Spinal cord (tissue), 10 donors: ENCODE measurements at places on chromosomes 3 and 15.

DNA sequence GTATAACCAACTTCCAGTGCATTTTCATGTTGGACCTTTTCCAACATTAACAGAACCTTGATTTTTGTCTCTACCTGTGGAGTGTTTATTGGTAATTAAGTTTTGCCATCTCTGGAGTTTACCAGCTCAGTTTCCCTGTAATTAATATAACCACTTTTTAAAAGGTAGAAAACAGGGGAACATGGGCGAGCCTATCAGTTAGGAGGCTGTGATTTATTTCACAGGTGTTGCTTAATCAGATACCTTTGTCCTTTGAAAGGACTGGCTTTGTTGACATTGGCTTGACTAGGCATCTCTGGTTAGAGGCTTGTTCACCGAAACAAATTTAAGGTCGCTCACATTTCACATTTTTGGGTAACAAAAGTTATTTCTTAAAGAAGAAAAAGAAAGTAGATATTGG is 622 bp downstream of the NAALADL2 start:
- no peak for DNase-seq

DNA sequence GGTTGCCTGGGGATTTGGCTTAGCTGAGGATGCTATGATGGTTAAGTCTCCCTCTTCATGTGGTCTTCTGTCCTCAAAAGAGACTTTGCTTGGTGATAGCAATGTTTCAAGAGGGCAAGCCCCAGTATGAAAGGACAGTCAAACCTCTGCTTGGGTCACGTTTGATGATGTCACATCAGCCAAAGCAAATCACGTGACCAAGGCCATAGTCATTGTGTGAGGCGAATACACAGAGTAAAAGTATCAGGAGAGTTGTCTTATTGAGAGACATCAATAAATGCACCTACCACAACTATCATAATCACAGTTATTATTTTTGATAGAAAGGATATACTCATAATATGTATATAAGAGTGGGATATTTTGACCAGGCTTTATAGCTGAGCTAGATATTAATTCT is 243.0 kb downstream of the EPHA6 start:
- DNase-seq: no peak

DNA sequence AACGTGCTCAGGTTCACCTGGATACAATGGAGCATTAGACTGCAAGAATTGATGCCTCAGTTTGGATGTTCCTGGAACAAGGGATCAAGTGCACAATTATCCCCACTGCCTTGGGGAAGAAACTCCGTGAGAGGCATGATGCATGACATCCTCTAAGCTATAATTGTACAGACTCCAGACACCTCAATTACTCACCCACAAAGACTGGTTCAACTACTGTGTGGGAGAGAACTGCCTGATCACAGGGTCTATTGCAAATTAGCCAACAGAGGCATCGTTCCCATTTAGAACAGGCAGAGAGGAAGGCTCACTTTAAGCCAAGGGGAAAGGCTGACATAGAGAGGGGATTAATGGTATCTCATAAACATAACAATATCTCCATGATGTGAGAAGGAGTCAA is 43.5 kb downstream of the ARRDC4 start:
- DNase-seq: no peak

- DNase-seq: no peak
These were observed 88.9 kb downstream of the PTPRG start for GRCh38 chr3:61650276-61650675.

DNA sequence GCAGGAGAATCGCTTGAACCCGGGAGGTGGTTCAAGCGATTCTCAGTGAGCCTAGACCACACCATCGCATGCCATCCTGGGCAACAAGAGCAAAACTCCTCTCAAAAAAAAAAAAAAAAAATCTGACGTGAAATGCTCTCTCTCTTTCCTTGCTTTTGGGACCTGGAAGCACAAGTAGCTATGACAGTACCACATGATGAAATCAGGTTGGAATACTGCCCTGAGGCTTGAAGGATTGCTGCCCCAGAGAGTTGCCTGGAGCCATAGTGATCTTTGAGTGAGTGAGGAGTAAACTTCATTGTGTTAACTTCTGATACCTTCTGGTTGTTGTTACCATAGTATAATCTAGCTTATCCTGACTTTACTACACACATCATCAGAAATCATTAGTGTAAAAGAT is 23.3 kb downstream of the AKAP13 start:
- DNase-seq: no peak

- DNase-seq: no peak
These were observed 8.9 kb upstream of the PLOD2 start for GRCh38 chr3:146169891-146170290.

DNA sequence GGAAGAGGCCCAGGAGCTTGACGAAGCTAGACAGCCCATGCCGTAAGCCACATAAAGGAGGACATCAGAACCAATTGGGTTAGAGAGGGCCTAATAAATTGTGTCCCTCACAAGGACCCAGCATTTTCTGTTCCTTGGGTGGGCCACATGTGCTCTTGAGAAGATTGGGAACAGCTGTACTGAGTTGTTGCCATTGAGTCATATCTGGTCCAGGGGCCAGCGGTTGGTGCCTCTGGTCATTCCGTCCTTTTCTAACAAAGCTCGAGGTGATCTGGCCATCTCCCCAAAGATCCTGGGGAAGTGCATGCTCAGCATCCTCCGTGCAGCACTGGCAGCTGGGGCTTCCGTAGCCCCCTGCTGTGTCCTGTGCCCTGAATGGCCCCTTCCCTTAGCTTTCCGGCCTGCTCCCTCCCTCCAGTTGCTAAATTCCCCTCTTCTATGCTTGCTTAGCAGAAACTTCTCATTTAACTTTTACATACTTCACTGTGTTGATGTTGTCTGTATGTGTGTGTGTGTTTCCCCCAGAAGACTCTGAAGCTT is 73.0 kb downstream of the EEFSEC start:
- no peak for DNase-seq

GRCh38 chr3:104180906-104181305 is 1185.8 kb upstream of the ALCAM start:
- no peak for DNase-seq

DNA sequence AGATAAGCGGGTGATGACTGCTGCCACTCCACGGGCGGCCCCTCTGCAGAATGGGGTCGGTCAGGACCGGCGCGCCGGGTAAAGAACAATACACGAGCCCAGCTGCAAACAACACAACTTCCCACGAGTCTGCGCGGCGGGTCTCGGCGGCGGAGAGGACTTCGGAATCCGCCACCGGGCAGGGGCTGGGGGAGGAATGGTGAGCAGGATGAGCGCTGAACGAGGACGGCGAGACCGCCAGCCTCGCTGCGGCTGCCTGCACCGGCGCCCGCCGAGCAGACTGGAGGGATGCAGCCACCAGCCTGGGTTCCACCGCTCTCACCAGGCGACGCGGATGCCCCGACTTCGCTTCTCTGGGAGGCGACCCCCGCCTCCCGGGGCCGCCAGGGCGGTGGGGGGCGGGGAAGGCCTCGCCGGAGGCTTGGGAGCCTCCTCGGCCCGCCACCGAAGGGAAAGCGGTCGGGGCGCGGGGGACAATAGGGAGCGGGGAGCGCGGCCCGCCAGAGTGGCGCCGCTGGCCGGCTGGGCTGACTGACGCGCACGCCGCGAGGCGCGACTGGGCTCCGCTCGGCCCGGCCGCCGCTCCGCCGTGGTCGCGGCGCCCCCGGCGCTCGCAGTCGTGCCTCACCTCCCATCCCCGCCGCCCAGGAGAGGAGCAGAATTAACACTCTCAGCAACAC is 515 bp downstream of the ADAM10 start:
- peak; percentile 80 for DNase-seq

DNA sequence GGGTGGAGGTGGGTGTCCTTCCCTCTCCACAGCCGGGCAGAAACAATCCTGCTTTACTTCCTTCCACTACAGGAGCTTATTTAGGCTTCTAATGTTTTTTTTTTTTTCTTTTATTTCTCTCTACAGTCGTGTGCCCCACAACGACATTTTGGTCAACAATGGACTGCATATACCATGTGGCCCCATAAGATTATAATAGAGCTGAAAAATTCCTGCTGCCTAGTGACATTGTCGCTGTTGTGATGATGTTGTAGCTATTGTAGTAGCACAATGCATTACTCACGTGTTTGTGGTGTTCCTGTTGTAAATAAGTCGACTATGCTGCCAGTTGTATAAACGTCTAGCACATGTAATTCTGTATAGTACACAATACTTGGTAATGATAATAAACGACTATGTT is 153.7 kb downstream of the IL20RB start:
- no peak for DNase-seq

DNA sequence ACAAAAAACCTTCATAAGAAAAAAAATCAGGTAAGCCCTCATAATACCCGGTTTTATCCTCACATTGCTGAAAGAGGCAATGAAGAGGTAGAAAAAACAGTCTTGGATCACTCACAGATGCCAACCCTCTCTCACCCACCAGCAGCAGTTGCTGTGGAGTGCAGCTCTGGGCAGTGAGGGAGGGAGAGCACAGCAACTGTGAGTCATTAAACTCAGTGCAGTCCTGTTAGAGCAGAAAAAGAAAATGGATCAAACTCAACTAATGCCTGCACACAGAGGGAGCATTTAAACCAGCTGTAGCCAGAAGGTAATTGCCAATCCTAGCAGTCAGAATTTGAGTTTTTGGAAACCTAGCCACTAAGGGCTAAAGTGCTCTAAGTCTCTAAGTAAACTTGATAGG is 1050.6 kb upstream of the ALCAM start:
- no peak for DNase-seq

DNA sequence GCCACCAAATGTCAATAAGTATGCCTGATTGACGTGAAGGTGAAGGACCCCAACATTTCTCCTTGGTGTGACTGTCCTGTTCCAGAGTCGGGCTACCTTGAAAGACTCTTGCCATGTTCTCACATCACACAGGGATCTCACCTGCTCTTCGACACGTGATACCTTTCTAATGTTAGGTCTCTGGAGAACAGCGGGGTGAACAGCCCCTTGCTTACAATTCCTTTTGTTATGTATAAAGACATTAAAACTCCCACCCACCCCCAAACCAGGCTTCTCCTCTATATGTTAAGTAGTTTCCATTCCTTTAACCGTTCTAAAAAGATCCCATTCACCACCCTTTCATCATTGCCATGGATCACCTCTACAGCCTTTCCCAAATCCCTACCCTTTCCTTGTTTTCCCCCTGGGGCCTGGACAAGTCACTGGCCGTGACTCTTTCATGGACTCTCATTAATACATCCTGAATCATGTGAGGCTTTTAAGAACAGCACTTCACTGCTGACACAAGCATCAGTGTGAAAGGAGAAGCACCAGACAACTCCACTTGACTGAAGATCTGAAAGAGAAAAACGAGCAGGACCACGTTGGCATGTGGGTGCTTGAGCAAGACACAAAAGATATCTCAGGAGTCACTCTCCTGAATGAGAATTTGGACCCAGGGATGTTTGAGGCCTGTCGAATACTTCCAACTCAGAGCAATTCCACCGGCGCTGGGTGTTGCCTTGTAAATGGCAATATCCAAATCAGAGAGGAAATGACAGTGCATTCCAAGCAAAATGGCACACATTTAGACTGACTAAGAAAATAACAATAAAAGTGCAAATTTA is 115.0 kb downstream of the FOXP1 start:
- DNase-seq: no peak
